ENCODE measurements at places on chromosomes 3 and 15.

DNA sequence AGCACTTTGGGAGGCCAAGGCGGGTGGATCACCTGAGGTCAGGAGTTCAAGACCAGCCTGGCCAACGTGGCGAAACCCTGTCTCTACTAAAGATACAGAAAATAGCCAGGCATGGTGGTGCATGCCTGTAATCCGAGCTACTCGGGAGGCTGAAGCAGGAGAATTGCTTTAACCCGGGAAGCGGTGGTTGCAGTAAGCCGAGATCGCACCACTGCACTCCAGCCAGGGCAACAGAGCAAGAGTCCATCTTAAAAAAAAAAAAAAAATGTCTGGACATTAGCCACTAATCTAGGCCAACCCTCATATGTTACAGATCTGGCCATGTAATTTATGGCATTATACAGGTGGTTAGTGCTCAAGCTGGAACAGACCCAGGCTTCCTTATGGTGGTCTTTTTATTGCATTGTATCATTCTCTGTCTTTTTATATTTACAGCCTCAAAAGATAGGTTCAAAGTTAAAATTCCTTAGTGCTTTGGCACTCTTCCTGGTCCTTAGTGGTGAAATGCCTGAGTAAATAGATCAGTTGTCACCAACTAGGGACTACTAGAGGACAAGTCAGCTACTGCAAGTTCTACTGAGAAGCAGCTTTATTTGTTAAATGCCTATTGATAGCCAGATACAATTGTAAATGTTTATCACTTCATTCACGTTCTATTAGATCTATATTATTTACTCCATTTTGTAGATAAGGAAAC lies 16.0 kb downstream of the STARD9 start:
- peak; percentile 15 for DNase-seq

GRCh38 chr15:58410353-58410752 lies 21.4 kb upstream of the LIPC start:
- DNase-seq: no peak

DNA sequence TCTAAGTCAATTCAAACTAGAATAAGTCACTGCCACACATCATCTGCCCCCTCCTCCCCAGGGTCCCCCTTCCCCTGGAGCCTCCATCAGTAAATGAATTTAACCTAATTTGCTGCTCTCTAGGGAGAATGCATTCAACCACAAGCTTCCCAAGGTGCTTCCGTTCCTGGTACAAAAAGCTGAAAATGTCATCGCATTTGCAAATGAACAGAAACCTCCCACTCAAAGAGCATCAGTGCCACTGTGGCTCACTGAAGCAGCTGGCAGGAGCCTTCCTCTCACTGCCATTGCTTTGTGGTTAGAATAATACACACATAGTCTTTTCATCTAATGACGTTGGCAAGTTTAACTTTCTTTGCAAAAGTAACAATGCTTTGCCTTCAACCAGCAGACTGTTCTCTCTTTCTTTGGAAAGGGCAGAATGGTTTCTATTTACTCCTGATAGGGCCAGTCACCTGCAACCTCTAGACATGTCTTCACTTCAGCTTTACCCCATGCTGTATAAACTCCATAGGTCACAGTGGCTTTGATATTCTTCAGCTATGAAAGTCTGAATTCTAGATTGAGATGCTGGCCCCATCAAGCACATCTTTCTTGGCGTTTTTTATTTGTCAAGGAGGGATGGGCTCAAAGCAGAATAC lies 238.1 kb downstream of the CPNE4 start:
- no peak for DNase-seq

GRCh38 chr3:170278627-170279026 lies 56.4 kb downstream of the PRKCI start:
- DNase-seq: no peak

DNA sequence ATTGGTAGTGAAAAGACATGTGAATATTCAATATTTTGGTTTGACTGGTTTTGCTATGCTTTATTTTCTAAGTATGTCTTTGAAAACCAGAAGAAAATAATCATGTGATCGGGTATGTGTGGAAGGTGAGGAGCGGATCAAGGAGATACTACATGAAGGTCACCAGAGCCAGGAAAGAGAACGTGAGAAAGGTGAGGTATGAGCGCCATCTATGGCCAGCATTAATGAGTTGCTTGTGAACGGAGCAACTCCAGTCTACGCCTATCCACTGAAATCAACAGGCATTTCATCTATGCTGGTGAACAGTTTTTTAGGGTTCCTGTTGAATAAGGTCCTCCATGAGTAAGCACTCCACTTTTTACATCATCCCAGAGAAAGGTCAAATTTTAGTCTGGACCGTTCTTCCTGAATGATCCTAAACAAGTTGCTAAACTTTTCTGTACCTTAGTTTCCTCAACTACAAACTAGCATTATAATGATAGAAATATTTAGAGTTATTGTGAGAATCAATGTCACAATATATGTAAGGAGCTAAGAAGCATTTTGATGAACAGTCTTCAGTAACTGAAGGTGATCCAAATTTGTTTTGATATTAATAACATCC lies 1435.2 kb upstream of the CADM2 start:
- peak; percentile 14 for DNase-seq

DNA sequence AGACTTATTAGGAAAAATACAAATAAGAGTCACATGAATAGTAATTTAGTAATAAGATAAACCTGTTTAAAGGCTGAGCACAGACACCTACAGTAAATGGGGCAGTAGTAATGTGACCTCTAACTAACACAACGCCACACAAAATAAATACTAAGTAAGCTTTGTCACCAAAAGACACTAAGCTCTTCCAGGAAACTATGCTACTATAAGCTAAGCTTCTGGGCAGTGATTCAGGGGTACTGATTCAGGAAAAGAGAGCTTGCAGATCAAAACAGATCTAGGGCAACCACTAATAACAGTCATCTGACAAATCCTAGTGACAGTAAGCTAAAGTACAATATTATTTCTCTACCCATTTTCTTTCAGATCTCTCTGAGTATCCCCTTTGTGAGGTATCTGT lies 68.8 kb downstream of the PLOD2 start:
- DNase-seq: no peak

DNA sequence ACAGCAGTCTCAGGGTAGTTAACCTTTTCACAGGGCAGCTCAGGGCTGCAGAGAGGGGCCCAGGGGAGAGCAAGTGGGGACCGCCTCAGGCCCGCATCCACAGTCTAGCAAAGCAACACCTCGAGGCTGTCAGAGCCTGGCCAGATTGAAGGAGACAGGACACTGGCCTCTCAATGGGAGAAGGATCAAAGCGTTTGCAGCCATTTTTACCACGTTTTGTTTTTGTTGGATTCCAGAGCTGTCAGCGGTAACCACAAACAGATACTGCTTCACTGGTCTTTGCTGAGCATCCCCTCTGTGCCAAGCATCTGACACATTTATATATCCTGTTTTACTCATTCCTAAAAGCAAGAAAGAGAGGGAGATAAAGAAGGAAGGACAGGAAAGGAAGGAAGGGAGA lies 153.8 kb downstream of the SHQ1 start:
- no peak for DNase-seq

GRCh38 chr3:5009506-5010109 lies 30.4 kb downstream of the BHLHE40 start:
- DNase-seq: no peak

- DNase-seq: no peak
These were observed 340.5 kb upstream of the NECTIN3 start for GRCh38 chr3:110731148-110731547.

DNA sequence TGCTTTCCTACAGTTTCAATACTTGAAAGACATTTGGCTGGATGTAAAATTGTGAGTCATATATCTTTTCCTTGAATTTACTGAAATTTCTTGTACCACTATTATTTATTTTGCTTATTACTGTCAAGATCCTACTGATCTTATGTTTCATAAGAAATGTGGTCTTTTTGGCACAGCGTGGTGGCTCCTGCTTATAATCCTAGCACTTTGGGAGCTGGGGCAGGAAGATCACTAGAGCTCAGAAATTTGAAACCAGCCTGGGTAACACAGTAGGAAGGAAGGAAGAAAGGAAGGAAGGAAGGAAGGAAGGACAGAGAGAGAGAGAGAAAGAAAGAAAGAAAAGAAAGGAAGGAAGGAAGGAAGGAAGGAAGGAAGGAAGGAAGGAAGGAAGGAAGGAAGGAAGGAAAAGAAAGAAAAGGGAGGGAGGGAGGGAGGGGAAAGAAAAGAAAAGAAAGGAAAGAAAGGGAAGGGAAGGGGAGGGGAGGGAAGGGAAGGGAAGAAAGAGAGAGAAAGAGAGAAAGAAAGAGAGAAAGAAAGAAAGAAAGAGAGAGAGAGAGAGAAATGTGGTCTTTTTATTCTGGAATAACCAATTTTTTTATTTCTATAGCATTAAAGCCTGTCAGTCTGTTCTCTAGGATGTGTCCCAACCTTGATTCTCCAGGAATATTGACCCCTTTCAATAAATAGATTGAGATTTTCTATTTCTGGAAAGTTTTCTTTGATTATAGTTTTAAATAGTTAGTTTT lies 572.0 kb upstream of the TGFBR2 start:
- DNase-seq: no peak

GRCh38 chr3:45187694-45188141 lies 38.4 kb downstream of the TMEM158 start:
- DNase-seq: no peak

GRCh38 chr3:82067420-82067819 lies 306.0 kb upstream of the GBE1 start:
- DNase-seq: no peak

GRCh38 chr3:10335190-10335738 lies 14.4 kb upstream of the SEC13 start:
- no peak for DNase-seq

DNA sequence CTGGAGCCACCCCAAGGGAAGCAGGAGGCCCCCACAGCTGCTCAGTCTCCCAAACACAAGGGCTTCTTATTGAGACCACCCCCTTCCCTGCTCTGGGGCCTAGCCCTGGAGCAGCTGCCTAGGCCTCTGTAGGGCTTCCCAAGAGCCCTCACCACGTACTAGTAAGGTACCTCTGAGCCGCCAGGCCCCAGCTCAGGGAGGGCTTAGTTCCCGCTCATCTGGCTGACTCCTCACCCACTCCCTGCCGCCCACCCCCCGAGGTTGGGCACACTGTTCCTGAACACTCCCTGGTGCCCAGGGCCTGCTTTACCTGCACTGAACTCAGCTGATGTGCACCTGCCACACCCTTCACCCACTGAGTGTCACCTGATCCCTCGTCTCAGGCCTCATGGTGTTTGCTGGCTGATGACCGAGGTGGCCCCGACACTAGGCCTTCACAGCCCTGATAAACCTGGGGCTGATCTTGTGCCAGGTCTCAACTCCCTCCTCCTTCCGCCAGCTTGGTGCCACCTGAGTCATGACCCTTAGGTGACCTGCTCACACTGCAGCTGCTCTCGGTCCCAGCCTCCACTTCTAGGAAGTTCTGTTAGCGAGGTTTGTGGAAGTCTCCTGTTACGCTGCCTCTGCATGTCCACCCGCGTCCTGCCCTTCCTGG lies 18.0 kb upstream of the SPTBN5 start:
- no peak for DNase-seq

- no peak for DNase-seq
These were observed 472 bp downstream of the CHST14 start for GRCh38 chr15:40471105-40471807.
